ENCODE measurements at places on chromosomes 1 and 21.

DNA sequence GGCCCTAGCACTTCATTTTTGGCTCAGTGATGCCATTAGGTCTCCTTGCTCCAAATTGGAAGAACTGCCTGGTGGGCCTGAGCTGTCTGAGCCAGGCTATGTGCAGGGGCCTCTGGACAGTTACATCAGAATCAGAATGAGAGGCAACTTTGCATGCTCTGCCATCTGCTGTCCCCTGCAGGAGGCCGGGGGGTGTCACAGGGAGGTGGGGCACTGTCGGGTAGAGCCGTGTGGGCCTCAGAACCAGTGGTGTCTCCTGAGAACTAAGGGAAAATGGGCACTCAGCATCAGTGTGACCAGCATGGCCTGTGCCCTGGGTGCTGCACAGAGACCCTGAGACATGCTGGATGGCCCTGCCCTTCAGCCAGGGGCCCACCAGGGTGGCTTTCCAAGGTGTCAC is 47.0 kb upstream of the COL6A1 start:
- no peak for DNase-seq

DNA sequence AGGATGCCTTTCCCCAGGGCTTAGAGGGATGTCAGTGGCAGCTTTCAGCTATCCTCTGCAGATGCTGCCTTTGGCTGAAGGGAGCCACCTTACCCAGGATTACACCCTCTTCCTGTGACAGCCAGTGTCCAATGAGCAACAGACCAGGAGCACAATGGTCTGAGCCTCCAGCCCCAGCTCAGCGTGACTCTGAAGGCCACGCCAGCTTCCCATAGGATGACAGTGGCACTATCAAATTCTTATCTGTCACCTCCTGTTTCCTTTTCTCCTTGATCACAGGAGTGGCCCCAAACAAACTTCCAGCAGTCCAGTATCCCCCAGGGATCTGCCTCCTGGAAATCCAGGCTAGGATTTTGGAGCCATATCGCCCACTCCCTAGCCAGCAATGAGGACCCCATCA is 226.9 kb downstream of the SETD4 start:
- no peak for DNase-seq

- DNase-seq: no peak
These were observed 1.6 kb upstream of the CTSK start for GRCh38 chr1:150809651-150810050.

DNA sequence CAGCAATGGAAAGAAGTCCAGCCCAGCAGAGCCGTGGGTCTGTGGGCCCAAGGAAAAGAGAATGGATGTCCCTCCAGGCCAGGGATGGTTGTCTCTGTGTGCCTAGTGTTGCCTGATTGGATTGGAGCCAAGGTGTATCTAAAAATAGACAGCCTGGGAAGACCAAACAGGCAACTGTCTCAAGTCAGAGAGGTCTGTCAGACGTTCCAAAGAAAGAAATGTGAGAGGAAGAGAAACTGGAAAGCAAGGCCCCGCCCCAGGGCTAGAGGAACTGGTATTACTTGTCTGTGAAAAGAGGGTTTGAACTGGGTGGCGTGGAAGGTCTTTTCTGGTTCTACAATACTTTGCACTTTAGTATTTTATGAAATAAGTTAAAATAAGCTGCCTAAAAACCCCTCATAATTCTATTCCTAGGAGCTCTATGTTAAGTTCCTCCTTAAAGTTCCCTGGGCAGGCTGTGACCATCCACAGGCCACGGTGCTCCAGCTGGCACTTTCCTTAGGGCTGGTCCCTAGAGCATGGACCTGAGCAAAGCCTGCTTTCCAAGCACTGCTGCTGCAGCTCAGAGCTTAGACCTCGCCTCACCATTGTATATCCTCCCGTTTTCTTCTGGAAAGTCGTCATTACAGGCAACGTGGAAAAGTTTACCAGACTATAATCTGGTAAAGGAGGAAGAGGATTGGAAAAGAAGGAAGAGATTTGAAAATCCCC is 151.6 kb downstream of the DISC1 start:
- peak; percentile 46 for DNase-seq

DNA sequence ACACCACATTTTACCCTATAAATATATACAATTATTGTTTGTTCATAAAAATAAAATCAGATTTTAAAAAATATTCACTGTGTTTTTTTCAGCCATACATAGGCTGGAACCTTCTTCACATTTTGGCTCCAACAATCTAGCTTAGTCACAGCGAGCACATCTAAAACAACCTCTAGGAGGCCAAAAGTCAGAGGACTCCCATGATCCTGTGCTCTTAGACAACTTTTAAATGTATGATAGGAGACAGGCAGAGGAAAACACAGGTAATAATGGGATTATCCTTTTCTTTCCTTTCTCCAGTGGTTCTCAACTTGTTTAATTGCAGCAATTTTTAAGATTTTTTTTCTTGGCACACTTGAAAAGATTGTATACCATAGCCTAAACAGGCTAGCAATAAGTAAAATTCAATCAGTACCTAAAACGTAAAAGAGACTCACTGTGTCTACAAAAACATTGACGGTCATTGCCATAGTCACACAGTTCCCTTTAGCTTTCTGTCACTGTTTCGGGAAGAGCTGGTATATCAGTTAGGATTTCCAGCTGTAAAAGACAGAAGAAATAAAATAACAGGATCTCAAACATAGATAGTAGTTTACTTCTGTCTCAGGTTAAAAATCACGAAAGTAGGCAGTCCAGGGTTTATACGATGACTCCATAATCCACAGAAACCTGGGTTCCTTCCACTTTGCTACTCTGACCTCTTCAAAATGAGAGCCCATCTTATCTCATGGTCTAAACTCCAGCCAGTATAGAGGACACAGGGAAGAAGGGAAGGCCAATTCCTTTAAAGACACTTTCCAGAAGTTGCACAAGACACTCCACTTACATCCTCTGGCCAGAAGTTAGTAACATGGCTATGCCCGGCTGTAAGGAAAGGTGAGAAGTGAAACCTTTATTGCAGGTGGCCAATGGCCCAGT is 39.2 kb upstream of the CR1L start:
- no peak for DNase-seq

DNA sequence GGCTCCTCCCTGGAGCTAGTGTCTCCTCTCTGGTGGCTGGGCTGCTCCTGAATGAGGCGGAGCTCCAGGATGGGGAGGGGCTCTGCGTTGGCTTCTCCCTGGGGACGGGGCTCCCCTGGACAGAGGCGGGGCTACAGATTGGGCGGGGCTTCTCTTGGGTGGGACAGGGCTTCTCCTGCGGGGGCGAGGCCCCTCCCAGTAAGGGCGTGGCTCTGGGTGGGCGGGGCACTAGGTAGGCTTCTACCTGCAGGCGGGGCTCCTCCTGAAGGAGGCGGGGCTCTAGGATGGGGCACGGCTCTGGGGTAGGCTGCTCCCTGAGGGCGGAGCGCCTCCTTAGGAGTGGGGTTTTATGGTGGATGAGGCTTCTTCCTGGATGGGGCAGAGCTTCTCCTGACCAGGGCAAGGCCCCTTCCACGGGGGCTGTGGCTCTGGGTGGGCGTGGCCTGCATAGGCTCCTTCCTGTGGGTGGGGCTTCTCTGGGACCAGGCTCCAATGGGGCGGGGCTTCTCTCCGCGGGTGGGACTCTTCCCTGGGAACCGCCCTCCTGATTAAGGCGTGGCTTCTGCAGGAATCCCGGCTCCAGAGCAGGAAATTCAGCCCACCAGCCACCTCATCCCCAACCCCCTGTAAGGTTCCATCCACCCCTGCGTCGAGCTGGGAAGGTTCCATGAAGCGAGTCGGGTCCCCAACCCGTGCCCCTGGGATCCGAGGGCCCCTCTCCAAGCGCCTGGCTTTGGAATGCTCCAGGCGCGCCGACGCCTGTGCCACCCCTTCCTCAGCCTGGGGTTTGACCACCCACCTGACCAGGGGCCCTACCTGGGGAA is 22.7 kb upstream of the ARF1 start:
- no peak for DNase-seq

GRCh38 chr1:215022204-215022603 is 60.3 kb upstream of the KCNK2 start:
- no peak for DNase-seq

DNA sequence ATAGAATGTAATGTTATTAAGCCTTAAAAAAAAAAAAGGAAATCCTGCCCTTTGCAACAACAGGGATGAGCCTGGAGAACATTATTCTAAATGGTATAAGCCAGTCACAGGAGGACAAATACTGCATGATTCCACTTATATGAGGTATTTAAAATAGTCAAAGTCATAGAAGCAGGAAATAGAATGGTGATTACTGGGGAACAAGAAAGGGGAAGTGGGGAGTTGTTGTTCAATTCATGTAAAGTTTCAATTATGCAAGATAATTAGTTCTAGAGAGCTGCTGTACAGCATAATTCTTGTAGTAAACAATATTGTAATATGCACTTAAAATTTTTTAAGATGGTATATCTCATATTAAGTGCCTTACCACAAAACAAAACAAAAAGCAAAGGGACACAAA is 13.2 kb downstream of the FCER1A start:
- peak; percentile 3 for DNase-seq

DNA sequence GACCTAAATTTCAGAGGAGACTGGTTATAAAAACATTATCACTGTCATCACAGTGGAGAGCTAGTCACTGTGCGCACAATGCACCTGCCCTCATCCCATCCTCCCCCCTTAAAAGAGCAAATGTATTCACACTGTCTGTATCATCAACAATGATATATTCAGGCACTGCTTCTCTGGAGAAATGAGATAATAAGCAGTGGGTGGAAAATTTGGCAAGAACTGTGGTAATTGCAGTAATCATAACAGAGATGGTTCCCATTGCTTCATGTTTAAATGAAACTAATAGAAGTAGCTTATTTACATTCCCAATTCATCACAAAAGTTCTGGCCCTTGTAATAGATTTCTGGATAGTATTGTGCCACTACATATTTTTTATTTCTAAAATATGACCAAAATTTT is 867.4 kb upstream of the ADGRL2 start:
- no peak for DNase-seq

GRCh38 chr1:67601539-67601938 is 83.5 kb upstream of the GADD45A start:
- no peak for DNase-seq

GRCh38 chr1:186043296-186043695 is 309.1 kb downstream of the HMCN1 start:
- no peak for DNase-seq

GRCh38 chr1:76474922-76475321 is 392.4 kb upstream of the ST6GALNAC5 start:
- no peak for DNase-seq

GRCh38 chr1:240352769-240353168 is 259.2 kb downstream of the GREM2 start:
- no peak for DNase-seq

DNA sequence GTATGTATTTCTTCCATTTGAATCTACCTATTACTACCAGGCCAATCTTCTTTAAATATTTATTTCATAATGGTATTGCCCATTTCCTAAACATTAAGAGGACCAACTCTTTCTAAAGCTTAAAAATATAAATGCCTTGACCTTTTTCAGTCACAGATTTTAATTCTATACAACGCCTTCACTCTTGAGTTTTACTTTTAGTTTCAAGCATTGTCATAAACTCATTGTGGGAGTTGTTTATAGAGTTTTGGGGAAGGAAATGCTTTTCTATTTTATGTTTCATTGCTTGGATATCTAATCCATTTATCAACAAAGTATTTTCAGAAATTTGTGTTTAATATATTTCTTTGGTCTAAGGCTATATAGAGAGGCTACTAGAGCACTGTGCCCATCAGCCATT is 155.8 kb downstream of the DPYD start:
- DNase-seq: no peak

DNA sequence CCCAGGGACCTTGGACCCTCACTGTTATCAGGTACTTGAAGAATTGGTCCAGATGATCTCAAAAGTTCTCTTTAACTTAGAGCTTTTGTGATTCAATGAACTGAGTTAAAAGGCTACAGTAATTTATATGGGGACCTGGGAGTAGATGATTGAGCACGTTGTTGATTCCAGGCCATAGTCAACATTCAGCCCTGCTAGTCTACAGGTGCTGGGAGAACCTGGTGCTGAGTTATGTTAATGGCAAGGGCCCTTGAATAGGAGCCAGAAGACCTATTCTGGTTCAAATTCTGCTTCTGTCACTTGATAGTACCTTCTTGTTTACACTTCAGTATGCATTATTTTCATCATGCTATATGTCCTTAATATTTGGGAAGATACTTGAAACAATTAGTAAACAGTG is 11.2 kb downstream of the DYRK3 start:
- DNase-seq: no peak

GRCh38 chr1:41751804-41752513 is 166.8 kb downstream of the HIVEP3 start:
- no peak for DNase-seq

DNA sequence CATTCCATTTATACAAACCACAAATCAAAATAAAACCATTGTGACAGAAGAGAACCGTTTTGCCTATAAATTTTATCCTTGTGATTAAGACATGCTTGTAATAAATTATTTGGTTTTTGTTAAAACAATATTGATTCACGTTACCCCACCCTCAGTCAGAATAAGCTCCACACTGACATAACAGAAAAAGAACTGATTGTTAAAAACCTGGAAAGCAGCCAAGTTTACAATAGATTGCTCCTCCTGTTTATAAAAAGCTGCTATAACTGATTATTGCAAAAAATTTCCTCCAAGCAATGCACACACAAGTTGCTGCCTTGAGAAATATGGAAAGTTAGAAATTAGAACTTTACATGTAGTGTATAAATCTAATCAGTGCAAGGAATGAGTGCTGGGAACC is 263.5 kb downstream of the SETD4 start:
- DNase-seq: no peak

DNA sequence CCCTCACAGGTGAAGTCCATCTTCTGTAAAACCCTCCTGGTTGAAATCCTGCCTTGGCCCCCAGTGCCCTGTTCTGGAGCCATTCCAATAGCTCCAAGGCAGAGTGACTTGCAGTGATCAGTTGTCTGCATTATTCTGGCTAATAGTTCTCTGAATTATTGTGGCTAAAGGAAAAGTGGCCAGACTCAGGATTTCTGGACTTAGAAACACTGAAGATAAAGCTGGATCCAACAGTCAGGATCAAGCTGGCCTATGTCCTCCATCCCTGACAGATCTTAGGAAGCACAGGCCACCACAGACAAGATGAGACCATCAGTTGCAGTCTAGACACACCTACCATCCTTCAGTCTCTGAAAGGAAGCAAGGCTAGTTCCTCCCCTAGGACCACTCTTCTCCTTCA is 801 bp upstream of the C2CD4D start:
- DNase-seq: no peak

DNA sequence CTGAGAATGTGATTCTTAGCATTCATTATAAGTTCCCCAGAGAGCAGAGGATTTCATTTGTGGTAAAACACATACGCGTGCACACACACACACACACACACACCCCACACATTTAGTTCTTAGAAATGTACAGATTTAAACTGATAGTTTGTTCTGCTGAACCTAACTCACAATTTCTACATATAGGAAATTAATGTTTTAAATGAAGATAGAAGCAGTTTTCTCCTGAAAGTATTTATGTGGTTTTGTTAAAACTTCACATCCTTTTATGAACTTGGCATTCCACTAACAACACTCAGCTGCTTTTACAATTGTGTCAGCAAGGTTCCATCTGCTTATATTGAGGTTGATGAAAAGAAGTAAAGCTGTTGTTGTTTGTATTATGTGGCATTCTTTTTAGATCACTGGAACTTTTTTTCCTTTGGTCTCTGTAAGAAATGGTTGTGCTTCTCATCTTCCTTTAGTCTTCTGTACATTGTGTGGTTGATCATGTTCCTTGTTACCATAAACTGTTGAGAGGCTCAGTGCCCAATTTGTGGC is 41.6 kb downstream of the AK4 start:
- DNase-seq: no peak

GRCh38 chr1:108072776-108073175 is 107.8 kb upstream of the VAV3 start:
- no peak for DNase-seq

Measured in Kasumi-1 (cell line).